ENCODE measurements at places on chromosomes 12 and 14. TPM values are rescaled to one million over a fixed set of nuclear protein-coding genes. Genes with fewer than 3 reads are reported as not detected.

- no peak for DNase-seq
These were observed 52.9 kb downstream of the GNS start for GRCh38 chr12:64706306-64706705.

DNA sequence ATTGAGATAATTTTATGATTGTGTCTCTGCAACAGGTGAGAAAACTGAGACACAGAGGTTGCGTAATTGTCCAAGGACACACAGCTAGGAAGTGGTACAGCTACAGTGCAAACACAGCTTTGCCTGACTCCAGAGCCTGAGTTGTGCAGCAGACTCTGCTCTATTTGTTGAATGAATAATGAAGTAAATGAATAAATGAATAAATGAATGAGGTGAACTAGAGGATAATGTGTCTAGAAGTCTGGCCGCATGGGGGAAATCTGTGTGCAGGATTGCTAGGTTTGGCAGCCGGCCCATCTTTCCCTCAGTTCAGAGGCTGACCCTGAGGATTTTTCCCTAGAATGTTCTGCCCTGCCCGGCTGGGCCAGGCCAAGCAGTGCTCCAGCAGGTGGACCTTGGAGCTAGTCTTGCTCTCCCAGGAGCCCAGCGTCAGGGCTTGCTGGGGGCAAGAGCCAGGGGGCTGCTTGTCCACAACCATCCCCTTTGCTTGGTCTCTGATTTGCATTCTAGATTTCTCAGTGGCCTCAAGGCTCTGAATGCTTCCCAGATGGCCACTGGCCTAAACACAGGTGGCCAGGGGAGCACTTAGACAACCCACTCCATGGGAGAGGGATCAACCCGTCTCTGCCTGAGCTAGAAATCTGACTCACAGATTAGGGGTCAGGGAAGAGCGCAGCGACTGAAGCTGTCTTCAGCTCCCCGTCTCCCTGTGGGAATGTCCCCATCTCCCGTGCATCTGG, 225.2 kb downstream of the C12orf75 start:
- no peak for DNase-seq

- DNase-seq, result peak; percentile 19
These were observed 47.3 kb upstream of the PAWR start for GRCh38 chr12:79737875-79738718.

IL31 gene
- not detected for polyA plus RNA-seq

GRCh38 chr12:6697584-6698351, 2.8 kb downstream of the PIANP start:
- DNase-seq, result peak; percentile 26

DNA sequence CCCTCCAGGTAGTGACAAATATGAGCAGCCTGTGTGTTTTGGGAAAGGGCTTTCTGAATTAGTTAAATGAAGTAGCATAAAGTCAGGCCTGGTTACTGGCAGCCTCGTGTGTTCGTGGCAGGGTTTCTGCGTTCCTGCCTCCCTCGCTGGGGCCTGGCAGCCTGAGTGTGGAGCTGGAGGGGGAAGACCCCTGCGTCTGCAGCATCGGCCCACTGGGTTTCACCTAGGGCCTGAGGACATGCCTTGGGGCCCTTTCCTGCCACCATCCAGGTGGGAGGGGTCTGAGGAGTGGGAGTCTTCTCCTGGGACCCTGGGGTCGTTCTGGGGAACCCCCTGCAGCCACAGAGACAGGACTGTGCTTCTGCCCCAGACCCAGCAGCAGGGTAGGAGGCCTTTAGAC, 20.4 kb upstream of the AMN start:
- DNase-seq, result no peak

DNA sequence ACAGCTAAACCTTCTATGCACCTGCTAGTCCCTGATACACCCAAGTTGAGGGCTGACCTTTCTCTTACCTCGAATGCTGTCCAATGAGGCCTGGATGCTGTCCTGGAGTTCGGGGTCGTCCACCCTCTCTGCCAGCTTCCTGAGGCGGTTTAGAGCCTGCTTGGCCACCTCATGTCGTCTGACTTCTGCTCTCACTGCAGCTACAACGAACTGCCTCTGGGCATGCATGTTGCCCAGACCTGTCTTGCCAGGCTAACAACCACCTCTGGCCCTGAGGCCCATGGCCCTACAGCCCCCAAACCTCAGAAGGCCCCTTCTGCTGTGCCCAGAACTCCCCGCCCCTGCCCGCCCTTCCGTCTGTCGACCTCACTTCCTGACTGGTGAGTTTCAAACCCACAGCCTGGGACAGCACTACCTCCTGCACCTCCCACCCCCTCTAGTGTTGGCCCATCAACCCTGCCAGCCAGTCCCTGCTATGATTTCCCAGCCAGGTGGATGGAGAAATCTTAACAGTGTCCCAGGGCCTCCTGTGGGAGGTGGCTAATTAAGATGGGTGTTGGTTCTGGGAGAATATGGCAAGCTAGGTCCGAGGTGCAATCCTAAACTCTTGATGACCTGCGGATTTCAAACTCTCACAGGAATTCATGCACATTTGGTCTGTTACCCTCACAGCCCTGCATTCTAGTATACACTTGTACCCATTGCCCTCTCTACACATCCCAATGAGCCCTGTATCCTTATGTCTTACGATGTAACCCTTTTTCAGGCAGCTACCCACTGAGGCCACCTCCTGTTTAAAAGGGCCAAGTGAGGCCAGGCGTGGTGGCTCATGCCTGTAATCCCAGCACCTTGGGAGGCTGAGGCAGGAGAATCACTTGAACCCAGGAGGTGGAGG, 2.7 kb upstream of the TSPAN31 start:
- no peak for DNase-seq

GRCh38 chr12:59594943-59595500, 807 bp upstream of the SLC16A7 start:
- no peak for DNase-seq

GRCh38 chr12:4220536-4221257, 52.9 kb upstream of the CCND2 start:
- DNase-seq, result no peak

TPH2 gene
- 0.23 TPM for polyA plus RNA-seq

- DNase-seq, result no peak
These were observed 128.8 kb downstream of the NDUFA12 start for GRCh38 chr12:94874518-94875302.

DNA sequence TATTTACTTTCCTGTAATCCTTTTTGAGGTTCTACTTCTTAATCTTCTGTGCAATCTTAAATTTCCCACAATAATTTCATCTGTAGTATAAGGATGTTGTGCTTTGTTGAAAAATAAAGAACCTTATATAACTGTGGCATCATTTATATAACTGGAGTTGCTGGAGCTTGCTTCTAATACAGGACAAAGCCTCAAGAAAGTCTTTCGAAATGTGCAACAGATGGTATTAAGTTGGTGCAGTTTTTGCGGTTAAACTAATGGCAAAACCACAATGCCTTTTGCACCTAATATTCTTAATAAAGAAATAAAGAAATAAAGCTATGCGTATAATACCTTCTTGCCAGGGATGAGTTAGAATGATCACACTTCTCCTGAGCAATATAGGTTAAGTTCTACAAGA, 180.0 kb downstream of the KITLG start:
- no peak for DNase-seq

GRCh38 chr14:61472011-61472672, 150.8 kb downstream of the PRKCH start:
- no peak for DNase-seq
